ENCODE measurements at places on chromosomes 2 and 18.

- DNase-seq, result no peak
Observed at GRCh38 chr2:39930175-39930917, 151.3 kb upstream of the THUMPD2 start.

GRCh38 chr2:16413285-16413684 is 252.3 kb downstream of the CYRIA start:
- DNase-seq, result no peak

GRCh38 chr2:87996570-87996969 is 19.8 kb downstream of the RNU2-63P start:
- no peak for DNase-seq

- peak; percentile 28 for DNase-seq
Observed at GRCh38 chr2:71469403-71470398, 16.3 kb downstream of the DYSF start.

DNA sequence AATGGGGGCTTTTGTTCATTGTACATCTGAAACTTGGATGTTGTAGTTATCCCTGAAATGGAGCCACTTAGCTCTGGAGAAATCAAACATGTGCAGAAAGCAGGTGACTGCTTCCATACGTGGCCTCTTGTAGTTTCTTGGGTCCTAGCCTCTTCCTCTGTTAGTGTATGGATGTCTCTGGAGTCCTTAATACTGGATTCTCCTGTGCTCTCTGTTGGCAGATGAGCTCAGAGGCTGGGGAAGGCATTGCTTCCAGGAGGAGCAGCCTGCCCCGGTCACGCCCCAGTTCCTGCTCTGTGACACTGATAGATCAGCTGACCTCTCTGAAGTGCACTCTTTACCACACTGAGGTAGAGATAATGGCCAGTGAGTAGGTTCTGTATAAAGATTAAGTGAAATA is 176.2 kb downstream of the LDLRAD4 start:
- DNase-seq, result no peak

- DNase-seq, result no peak
Observed at GRCh38 chr2:111022633-111023032, 98.1 kb upstream of the BCL2L11 start.

DNA sequence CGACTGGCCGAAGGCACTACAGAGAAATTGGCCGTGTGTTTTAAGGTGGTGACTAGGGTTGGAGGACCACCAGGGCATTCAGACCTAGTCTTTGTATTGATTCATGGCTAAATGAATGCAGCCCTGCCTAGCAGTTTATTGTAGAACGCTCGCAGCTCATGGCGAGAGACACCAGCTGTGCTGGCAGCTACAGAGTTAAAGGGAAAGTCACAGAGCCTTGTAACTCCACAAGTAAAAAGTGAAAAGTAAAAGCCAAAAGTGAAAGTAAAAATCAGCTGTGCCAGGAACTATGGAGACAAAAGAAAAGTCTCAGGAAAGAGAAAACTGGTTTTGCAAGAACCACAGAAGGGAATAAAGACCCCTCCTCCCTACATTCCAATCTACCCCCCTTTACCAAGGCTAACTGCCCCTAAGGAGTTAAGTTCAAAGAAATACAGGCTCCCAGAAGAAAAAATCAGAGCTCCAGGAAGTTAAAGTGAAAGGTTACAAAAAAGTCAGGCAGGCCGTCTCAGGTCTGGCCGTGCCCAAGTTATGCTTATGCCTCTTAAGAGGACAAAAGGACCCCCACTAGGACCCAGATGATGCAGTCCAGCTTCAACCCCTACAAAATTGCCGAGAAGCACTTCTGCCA is 46.4 kb upstream of the SELENOI start:
- peak; percentile 62 for DNase-seq

- no peak for DNase-seq
Observed at GRCh38 chr2:128603411-128603924, 284.8 kb upstream of the HS6ST1 start.

DNA sequence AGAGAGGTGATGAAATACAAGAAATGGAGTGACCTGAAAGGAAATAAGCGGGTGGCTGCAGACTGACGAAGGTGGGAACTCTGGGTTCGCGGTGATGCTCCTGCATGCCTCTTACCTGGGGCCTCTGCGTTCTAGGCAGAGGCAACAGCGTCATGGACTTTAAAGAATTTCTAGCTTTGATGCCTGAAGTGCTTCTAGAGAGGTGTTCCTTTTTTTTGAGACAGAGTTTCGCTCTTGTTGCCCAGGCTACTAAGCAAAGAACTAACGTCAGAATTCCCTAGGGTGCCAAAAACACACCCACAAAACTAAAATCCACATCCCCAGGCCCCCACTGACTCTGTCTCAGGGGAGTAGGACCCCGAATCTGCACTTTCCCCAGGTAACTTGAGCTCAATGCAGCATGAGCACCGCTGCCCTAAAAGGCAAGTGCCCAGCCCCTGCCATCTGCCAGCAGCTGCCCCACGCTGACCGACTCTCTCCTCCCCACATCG is 110.5 kb upstream of the ID2 start:
- DNase-seq, result no peak

DNA sequence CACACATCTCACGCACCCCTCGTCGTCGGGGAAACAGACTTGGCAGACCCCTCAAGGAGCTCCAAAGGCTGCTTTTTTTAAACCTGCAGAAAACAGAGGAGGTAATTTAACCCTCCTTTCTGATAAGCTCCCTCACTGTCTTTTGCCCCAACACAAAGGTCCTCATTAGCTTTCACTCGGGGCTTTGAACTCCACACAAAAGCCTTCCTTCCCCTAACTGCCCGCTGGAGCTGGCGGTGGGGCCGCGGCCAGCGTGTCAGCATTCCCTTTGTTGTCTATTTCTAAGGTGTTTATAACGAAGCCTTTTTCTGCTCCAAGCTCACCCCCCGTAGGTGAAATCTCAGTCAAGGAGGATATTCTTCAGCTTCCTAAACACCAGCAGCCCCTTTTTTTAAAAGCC is 43.5 kb upstream of the ID2 start:
- DNase-seq, result no peak

DNA sequence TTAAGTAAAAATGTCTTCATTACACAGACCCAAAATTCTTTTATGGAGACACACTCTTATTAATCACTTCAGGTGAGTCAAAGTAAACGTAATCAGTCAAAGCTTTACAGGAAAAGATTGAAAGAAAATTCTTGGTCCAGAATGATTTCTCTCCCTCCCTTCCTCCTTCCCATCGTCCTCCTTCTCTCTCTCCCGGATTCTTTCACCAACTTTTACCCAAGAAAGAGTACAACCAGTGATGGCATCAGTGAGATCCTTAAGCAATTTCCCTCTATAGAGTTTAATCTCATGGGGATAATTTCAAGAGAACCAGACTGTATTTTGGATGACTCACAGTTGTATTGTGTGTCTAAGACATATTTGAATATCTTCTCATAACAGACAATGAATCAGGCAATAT is 258.1 kb downstream of the ALK start:
- DNase-seq, result peak; percentile 93

DNA sequence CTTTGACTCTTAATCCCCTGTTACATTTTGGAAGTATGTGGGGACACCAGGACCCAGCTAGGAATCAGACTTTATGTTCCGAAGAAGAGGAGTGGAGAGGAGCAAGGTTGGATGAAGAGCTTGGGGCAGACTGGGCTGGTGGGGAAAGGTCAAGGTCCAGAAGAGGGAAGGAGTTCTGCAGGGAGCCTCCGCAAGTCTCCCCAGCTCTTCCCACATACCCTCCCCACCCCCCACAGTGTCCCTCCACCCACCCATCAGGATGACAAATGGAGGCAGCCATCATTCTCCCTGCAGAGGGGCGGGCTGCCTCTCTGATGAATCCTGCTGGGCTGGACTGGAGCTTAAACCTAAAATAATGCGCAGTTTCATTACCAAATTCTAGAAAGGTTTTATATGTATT is 77.2 kb downstream of the ACKR3 start:
- no peak for DNase-seq

GRCh38 chr2:23497063-23497462 is 112.1 kb downstream of the KLHL29 start:
- DNase-seq, result peak; percentile 53

- no peak for DNase-seq
Observed at GRCh38 chr18:38460657-38461056, 895.1 kb upstream of the CELF4 start.

DNA sequence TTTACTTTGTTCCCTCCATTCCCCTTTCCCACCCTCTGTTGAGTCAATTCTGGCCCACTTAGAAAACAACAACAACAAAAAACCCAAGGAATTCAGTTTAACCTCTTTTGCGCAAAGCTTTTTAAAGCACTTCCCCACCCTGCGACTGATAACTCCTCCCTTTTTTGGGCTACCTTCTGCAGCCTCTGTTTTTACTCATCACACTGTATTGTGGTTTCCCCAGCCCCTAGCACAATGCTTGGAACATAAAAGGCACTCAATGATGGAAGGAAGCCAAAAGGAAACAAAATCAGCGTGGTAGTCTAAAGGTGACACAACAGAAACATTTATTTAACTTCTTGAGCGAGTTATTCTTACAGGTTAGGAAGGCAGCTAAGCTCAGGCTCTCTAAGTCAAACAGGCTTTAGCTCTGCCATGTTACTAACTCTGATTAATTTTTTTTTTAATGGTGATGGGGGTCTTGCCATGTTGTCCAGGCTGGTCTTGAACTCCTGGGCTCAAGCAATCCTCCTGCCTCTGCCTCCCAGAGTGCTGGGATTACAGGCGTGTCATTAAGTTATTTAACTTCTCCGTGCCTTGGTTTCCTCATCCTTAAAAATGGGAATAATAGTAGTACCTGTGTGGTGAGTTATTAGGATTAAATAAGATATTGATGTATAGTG is 1.3 kb downstream of the CEP68 start:
- peak; percentile 59 for DNase-seq

- no peak for DNase-seq
Observed at GRCh38 chr2:88827821-88828220, 136.3 kb downstream of the RPIA start.

Measured in fibroblast of skin of right biceps (primary cell).